ENCODE measurements at places on chromosomes 16 and 17.

DNA sequence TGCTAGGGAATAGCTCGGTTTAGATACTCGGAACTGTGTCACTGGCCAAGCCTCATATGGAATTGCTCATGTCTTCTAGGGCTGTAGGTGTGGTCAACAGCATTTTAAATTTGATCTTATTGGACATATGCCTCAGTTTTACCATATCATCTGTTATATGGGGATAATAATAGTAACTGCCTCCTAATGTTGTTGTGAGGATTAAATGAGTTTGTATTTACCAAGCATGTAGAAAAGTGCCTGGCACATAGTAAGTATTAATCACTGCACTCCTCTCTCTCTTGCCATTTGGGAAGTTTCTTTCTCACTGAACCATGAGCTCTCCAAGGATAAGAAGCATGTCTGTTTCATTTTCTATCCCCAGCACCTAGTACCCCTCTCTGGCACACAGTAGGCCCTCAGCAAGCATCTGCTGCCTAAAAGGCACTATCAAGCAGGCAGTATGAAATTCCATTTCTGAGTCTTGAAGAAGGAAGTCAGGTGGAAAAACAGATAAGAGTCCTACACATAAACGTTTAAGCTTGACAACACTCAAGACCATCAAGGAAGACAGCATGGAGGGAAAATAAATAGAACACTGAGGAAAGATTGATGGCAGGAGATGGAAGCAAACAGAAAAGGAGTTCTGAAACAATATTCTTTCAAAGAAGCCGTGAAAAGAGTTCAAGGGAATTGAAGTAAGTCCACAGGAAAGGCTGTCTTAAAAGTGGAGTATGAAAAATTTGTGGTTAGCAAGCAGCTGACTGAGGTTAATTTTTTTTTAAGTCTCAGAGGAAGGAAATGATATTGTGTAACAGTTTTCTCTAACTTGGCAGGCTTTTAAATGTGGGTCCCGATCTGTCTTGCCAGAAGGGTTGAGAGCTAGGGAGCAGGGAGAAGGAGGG is 2.2 kb upstream of the ATP6V0A1 start:
- no peak for DNase-seq

- no peak for DNase-seq
Measured at GRCh38 chr17:43854498-43854897, 7.5 kb downstream of the CD300LG start.

DNA sequence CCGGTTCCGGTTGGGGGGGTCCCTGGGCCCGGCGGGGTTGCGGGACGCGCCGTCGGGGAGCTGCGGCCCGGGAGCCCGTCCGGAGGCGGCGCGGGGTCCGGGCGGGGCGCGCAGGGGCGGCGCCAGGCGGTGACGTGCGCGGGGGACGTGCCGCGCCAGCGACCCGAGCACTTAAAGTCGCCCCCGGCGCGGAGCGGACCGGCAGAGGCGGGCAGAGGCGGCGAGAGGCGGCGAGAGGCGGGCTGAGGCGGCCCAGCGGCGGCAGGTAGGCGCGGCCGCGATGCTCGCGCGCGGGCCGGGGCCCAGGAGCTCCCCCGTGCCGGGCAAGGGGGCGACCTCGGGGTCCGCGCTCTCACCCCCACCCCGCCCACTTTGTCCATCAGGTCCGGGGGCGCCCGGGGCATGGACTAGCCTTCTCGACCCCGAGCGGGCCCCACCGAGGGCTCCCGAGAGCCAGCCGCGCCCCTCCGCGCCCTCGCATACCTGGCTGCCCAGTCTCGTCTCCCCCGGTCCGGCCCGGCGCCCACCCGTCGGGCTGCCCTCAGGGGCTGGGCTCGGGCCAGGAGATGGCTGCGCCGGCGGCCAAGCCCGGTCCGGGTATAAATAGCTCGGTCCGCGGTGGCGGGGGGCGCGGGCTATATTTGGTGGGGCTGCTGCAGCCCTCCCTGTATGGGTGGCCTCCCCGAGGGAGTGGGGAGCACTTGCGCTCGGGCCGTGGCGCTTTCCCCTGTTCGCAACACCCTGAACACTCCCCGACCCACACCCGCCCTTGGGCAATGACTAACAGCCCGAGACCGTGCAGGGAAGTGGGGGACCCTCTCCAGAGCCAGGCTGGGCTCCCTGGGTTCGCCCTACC is at the start of gene SLC16A3:
Gene SLC16A3 (plus strand): TSS at position 201 of the 856 bp plus-strand sequence. CDS start 6,967 bp downstream, outside the sequence.
- no peak for DNase-seq

DNA sequence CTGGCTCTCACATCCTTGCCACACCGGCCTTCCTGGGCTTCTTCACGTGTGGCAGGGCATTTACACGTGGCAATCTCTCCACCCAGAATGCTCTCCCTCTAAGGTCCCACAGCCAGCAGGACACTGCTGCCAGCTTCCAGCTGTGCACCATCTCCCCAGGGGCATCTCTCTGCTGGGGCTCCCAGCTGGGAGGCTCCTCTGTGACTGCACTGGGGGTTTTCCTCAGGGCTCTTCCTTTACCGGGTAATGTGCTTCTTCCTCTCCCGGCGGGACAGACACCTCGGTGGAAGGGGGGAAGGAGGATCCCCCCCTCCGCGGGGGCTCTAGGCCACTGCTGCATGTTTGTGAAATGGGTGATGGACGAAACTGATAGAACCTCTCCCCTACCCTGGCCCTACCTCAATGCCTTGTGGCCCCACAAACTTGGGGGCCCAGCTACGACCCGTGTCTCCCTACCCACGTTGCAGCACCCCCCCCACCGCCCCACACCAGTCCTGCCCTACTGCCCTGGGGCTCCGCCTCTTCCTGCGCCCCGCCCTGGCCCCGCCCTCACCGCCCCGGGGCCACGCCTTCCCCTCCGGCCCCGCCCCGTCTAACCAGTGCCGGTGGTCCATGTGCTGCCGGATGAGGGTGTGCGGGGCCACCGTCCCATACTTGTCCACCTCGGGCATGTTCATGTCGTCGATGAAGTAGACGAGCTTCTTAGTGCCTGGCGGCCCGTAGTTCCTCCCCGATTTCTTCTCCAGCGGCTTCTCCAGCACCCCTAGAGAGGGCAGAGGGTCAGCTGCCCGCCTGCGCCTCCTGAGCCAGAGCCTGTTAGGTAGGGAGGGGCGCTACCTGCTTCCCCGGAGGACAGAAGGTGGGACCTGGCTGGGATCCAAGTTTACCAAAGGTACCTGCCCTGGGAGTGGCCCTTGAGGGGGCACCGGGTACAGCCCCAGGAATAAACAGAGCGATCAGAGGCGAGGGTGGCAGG is 92.6 kb downstream of the DNAH17 start:
- no peak for DNase-seq

GRCh38 chr17:75839942-75840798 is 4.0 kb downstream of the UNC13D start:
- no peak for DNase-seq

DNA sequence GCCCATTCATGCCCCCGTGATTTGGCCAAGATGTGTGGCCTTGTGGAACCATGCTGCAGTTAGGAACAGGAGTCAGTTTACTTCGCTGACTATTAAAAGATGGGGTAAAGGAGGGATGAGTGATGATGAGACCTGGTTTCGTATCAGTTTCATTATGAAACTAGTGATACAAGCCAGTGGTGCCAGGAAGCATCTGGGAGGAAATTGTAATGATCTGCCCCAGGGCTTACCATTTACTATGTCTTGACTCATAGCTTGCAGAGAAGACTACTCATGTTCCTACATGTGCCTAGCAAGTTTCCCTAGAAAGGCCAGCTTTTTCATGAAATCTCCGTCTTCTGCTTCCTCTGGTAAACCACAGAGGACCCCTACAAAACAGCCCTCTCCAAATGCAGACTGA is 23.2 kb downstream of the CDH3 start:
- no peak for DNase-seq
